ENCODE measurements at places on chromosomes 7 and 10. TPM values are rescaled to one million over a fixed set of nuclear protein-coding genes. Genes with fewer than 3 reads are reported as not detected.

Gene TOMM7
- 140 TPM for total RNA-seq

Gene TMEM184A
- 0.27 TPM for total RNA-seq

Gene SLC18A3
- under 0.01 TPM for total RNA-seq

Gene HUS1
- 12.9 TPM for total RNA-seq

Gene VWDE
- 7.5 TPM for total RNA-seq

Gene DLG5
- total RNA-seq, result 9.2 TPM

- DNase-seq, result peak; percentile 31
These were observed 55.0 kb downstream of the TRIM24 start for GRCh38 chr7:138515001-138515528.

- DNase-seq, result peak; percentile 41
These were observed 113.2 kb upstream of the DGKB start for GRCh38 chr7:15015545-15016314.

GRCh38 chr7:70812511-70812910 lies 319.4 kb upstream of the GALNT17 start:
- no peak for DNase-seq

DNA sequence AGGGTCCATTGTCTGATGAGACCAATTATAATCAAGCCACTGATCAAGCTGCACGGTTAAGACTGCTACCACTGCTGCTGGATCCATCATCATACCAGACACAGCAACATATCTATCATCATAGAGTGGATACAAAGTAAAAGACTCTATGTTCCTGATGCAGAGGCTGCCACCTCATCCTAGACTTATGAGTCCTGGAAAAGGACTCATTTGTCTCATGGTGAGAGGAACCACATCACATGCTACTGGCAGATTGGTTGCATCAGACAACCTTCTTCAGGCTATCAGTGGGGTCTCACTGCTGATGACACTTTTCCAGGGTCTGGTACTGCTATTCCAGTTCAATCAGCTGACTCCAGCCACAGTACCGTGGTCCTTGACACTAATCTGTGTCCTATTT lies 79.0 kb downstream of the ABI1 start:
- no peak for DNase-seq

GRCh38 chr7:69959789-69960499 lies 361.7 kb downstream of the AUTS2 start:
- no peak for DNase-seq
